A549 treated with CORT108297 at 1 μM for 4 hours (cell line): ENCODE measurements at places on chromosomes 5 and 9. TPM values are rescaled to one million over a fixed set of nuclear protein-coding genes. Genes with fewer than 3 reads are reported as not detected.

Gene CENPH
- 25.5 to 30.0 TPM (median 27.5 TPM) in 5 replicates for total RNA-seq

Gene CCDC192
- not detected in 5 replicates for total RNA-seq

Gene SHISAL2B
- 0.18 TPM in 1 of 5 replicates, not detected in the others for total RNA-seq

Gene PCDHGC5
- total RNA-seq, result 0.02 to 0.03 TPM (median 0.03 TPM) in 3 of 5 replicates, not detected in the others

Gene QRFP
- not detected in 5 replicates for total RNA-seq

Gene HRCT1
- total RNA-seq, result 0.12 to 0.38 TPM (median 0.23 TPM) in 5 replicates

Gene FRMD3
- 2.2 to 3.3 TPM (median 2.9 TPM) in 5 replicates for total RNA-seq

Gene INSL4
- total RNA-seq, result 14.2 to 17.2 TPM (median 16.6 TPM) in 5 replicates

Gene F2RL2
- total RNA-seq, result 3.8 to 4.8 TPM (median 4.3 TPM) in 5 replicates

Gene BTF3
- total RNA-seq, result 1,034 to 1,239 TPM (median 1,069 TPM) in 5 replicates

Gene CSF2
- total RNA-seq, result 0.33 to 1.7 TPM (median 0.37 TPM) in 5 replicates

Gene ANXA2R
- 1.8 to 3.1 TPM (median 3.0 TPM) in 5 replicates for total RNA-seq

Gene SPAAR
- total RNA-seq, result 0.07 TPM in 1 of 5 replicates, not detected in the others

Gene IL9
- not detected in 5 replicates for total RNA-seq

Gene PCDHA5
- total RNA-seq, result 0.47 to 0.79 TPM (median 0.70 TPM) in 5 replicates

Gene PPIC
- total RNA-seq, result 16.0 to 17.2 TPM (median 17.1 TPM) in 5 replicates

Gene RCL1
- 37.6 to 42.7 TPM (median 40.5 TPM) in 5 replicates for total RNA-seq

Gene PCDHB13
- 0.03 to 0.10 TPM (median 0.05 TPM) in 5 replicates for total RNA-seq
